ENCODE measurements at places on chromosomes 3 and 15.

DNA sequence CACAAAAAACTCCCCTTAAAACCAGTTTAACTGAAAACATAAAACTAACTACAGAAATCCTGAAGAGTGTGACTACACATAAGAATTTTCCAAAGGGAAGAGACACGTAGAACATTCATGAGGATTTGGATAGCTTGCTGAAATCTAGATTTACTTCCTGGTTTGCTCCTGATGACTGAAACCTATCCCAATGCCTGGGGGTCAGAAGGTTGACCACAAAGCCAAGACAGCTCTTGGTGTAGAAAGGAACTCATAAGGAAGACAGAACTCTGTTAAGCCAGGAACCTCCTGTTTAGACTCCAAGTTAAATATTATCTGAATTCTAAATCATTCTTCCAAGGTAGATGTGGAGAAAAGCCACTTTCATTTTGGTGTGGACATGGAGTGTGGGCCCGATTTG is 92.8 kb downstream of the TFG start:
- H3K27ac ChIP-seq: no peak overlapping the region
- no peaks in the 10 kb centered on the region for H3K4me1 ChIP-seq
- H3K4me3 ChIP-seq: no peak overlapping the region
- no peak for ATAC-seq
- peaks cover 9% of the 10 kb centered on the region for H3K27me3 ChIP-seq
- H3K36me3 ChIP-seq: no peaks in the 10 kb centered on the region

GRCh38 chr3:13233487-13234485 is 160.6 kb upstream of the IQSEC1 start:
- H3K4me1 ChIP-seq: peaks cover 40% of the 10 kb centered on the region
- no peaks in the 10 kb centered on the region for H3K36me3 ChIP-seq
- peak overlapping the region; percentile 25 for H3K4me3 ChIP-seq
- H3K27ac ChIP-seq: peak overlapping the region; percentile 15
- ATAC-seq: no peak

GRCh38 chr15:79897380-79897678 is 515 bp upstream of the MTHFS start:
- H3K4me1 ChIP-seq: peaks cover 48% of the 10 kb centered on the region
- H3K36me3 ChIP-seq: peaks cover 27% of the 10 kb centered on the region
- peak overlapping the region; percentile 94 for H3K4me3 ChIP-seq
- peak overlapping the region; percentile 95 for H3K27ac ChIP-seq
- ATAC-seq: no peak

GRCh38 chr15:73442968-73443367 is at the start of gene REC114:
REC114 (plus strand) TSS chr15:73443164; CDS start chr15:73443186, 22 bp downstream.
- no peaks in the 10 kb centered on the region for H3K4me1 ChIP-seq
- no peak within 1 kb of the TSS for H3K27ac ChIP-seq
- no peak within 1 kb of the TSS for H3K4me3 ChIP-seq
- peaks cover 31% of the 10 kb centered on the region for H3K27me3 ChIP-seq

DNA sequence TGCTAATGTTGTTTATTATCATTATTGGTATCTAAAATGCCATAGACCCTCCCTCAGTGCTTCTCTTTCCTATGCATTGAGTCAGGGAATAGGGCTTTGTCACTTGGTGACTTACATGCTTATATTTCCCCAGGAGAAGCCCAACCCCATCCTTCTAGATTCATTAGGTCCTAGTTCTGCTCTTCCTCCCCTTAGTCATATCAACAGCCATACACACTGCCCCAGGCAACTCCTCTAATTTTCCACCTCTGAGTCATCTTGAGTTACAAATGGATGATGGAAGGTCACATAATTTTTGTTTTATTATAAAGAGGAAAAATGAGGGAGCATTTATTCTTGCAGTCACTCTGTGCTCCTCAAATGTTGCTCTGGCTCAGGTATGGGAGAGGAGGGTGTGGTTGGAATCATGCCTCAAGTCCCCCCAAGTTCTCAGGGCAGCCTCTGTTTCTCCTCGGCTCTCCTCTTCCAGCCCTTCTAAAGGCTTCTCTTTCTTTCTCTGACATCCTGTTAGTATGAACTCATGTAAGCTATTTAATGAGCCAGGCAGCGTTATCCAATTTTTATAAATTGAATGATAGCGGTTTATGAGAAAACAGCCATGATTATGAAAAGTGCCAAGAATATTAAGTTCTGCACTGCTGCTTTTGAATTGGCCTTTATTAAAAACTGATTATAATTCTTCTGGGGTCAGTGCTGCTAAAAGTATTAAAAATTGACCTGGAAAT is 45.6 kb upstream of the FSTL1 start:
- H3K4me1 ChIP-seq: no peaks in the 10 kb centered on the region
- H3K27ac ChIP-seq: no peak overlapping the region
- H3K36me3 ChIP-seq: no peaks in the 10 kb centered on the region
- peaks cover 6% of the 10 kb centered on the region for H3K27me3 ChIP-seq

DNA sequence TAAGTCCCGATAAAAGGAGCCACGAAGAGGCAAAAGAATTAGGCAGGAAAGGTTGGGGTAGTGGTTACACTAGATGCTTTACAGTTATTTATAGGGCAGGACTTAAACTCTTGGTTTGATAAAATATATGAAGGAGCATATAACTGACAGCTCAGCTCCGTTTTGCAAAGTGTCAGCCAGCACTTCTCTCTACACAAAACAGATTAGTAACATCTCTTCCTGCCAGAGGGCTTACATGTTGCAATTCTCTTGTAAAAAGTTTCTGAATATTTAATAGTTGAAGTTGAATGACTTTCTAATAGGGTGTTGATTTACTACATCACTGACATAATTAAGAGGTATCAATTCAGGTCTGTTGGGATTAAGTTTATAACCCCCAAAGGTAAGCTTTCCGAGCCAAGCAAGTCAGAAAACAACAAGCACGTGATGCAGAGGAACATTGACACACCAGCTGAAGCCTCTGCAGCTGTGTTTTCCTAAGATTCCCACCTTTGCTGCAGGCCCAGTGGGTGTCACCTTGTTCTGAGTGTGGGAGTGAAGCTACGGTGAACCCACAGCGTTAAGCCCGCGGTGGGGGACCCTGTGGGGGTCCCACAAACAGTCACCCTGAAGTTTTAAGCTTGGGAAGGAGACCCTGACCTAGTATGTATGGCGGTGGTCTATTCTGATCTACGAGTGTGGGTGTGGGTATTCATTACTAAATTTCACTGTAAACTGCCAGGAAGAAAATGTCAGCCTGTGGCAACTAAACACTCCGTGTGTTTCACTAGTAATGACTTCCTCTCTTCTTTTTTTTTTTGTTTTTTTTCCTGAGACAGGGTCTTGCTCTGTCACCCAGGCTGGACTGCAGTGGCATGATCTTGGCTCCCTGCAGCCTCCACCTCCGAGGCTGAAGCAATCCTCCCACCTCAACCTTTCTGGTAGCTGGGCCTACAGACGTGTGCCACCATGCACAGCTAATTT is 22.0 kb upstream of the ATP13A3 start:
- ATAC-seq: no peak
- H3K27me3 ChIP-seq: no peaks in the 10 kb centered on the region
- no peak overlapping the region for H3K27ac ChIP-seq
- no peaks in the 10 kb centered on the region for H3K36me3 ChIP-seq

GRCh38 chr15:76196269-76197231 is 114.7 kb downstream of the ETFA start:
- no peak for ATAC-seq
- H3K27ac ChIP-seq: no peak overlapping the region
- no peak overlapping the region for H3K4me3 ChIP-seq
- peaks cover 12% of the 10 kb centered on the region for H3K4me1 ChIP-seq
- H3K27me3 ChIP-seq: peaks cover 1% of the 10 kb centered on the region

- H3K36me3 ChIP-seq: no peaks in the 10 kb centered on the region
- H3K27me3 ChIP-seq: no peaks in the 10 kb centered on the region
- ATAC-seq: no peak
- H3K4me3 ChIP-seq: no peak overlapping the region
These were observed 1106.4 kb downstream of the SI start for GRCh38 chr3:163971861-163972260.

DNA sequence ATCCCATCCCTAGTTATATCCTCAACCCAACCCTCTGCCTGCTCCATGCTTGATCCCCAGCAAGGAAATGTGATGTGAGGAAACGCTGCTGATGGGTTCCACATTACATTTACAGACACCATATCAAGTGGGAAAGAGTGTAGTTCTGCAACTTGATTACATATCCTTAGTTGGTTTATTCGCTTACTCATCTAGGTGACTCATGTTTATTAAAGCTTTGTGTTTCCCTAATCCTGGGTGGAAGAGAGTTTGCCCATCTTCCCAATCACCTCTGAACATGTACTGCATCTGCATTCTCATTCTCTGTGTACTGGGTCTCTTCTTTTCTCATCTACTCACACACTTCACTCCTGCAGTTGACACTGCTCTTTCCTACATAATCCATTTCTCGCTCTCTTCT is 91.7 kb upstream of the PDZRN3 start:
- no peaks in the 10 kb centered on the region for H3K4me1 ChIP-seq
- H3K27ac ChIP-seq: no peak overlapping the region
- ATAC-seq: no peak
- no peaks in the 10 kb centered on the region for H3K27me3 ChIP-seq
- H3K36me3 ChIP-seq: no peaks in the 10 kb centered on the region

DNA sequence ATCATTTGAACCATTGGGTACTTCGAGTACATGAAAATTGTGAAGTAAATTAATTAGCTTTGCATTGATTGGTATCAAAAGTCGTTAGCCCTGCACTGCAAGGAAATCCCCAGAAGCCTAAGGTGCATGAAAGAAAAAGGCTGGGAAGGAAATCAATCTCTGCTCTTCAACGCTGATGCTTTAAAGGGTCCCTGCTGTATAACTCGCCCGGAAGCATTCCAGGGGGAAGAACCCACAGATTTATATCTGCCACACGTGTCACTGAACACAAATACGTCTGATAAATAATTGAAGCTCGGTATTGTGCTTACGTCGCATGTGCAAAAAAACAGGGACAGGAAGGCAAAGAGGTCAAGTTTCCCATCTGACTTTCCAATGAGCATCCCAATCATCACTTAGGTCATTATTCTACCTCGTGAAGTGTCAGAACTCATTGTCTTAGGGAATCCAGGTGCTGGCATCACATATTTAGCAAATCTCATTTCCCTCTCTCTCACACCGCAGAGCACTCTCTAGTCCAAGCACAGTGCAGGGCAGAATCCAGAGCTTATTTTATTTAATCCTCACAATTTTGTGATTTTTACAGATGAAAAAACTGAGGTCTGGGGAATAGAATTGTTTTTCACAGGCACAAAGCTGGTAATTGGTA is 804.4 kb upstream of the CFAP20DC start:
- no peak overlapping the region for H3K27ac ChIP-seq
- no peaks in the 10 kb centered on the region for H3K36me3 ChIP-seq
- H3K4me3 ChIP-seq: no peak overlapping the region
- H3K27me3 ChIP-seq: no peaks in the 10 kb centered on the region
- peaks cover 7% of the 10 kb centered on the region for H3K4me1 ChIP-seq
- no peak for ATAC-seq

- no peak for ATAC-seq
- H3K4me1 ChIP-seq: no peaks in the 10 kb centered on the region
- H3K4me3 ChIP-seq: no peak overlapping the region
- H3K27ac ChIP-seq: no peak overlapping the region
- H3K36me3 ChIP-seq: no peaks in the 10 kb centered on the region
These were observed 17.3 kb upstream of the RYK start for GRCh38 chr3:134267996-134268395.

DNA sequence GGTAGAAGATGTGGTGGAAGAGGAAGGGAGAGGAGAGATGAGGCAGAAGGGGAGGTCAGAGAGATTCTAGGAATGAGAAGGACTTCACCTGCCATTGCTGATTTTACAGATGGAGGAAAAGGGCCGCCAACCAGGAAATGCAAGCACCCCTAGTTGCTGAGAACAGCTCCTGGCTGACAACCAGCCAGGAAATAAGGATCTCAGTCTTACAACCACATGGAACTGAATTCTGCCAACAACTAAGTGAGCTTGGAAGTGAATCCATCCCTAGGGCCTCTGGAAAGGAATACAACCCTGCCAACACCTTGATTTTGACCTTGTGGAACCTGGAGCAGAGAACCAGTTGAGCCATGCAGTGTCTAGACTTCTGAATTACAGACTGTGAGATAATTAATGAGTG is 86.6 kb downstream of the EDEM1 start:
- H3K36me3 ChIP-seq: peaks cover 4% of the 10 kb centered on the region
- H3K27ac ChIP-seq: no peak overlapping the region
- peaks cover 11% of the 10 kb centered on the region for H3K4me1 ChIP-seq
- no peak for ATAC-seq

- no peak overlapping the region for H3K4me3 ChIP-seq
- no peaks in the 10 kb centered on the region for H3K36me3 ChIP-seq
- no peaks in the 10 kb centered on the region for H3K4me1 ChIP-seq
- ATAC-seq: no peak
- H3K27me3 ChIP-seq: peaks cover 55% of the 10 kb centered on the region
These were observed 248.8 kb upstream of the LYSMD4 start for GRCh38 chr15:99981839-99982658.

GRCh38 chr3:71183549-71183948 is 400.0 kb downstream of the FOXP1 start:
- peak overlapping the region; percentile 49 for H3K27ac ChIP-seq
- no peaks in the 10 kb centered on the region for H3K27me3 ChIP-seq
- ATAC-seq: no peak
- peaks cover 30% of the 10 kb centered on the region for H3K4me1 ChIP-seq

GRCh38 chr15:33547876-33548275 is 237.1 kb downstream of the RYR3 start:
- H3K36me3 ChIP-seq: no peaks in the 10 kb centered on the region
- no peaks in the 10 kb centered on the region for H3K4me1 ChIP-seq
- no peak for ATAC-seq
- no peak overlapping the region for H3K4me3 ChIP-seq
- no peak overlapping the region for H3K27ac ChIP-seq

- no peak overlapping the region for H3K27ac ChIP-seq
- peaks cover 5% of the 10 kb centered on the region for H3K27me3 ChIP-seq
- H3K4me1 ChIP-seq: no peaks in the 10 kb centered on the region
- no peak for ATAC-seq
- H3K4me3 ChIP-seq: no peak overlapping the region
These were observed 50.1 kb upstream of the LIPC start for GRCh38 chr15:58381697-58382096.

DNA sequence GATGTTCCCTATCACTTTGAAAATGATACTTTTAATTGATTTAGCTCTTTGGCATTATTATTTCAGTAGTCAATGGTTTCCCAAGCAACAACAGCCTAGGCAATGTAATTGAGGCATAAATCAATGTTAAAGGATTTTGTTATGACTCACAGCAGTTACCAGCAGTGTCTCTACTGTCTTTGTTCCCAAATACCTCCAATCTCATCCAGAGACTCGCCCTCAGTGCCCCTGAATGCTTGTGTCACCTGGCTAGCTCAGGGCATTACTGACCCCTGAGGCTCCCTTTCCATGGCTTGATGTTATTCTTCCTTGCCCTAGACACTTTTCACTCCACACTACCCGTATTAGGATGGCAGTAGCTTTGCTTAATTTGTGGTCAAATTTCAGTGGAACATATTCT is 227.2 kb downstream of the SQOR start:
- ATAC-seq: no peak
- H3K4me3 ChIP-seq: no peak overlapping the region

- no peak overlapping the region for H3K4me3 ChIP-seq
- no peaks in the 10 kb centered on the region for H3K4me1 ChIP-seq
- H3K36me3 ChIP-seq: no peaks in the 10 kb centered on the region
- ATAC-seq: no peak
These were observed 2.8 kb upstream of the VILL start for GRCh38 chr3:37987751-37988179.

- peaks cover 15% of the 10 kb centered on the region for H3K4me1 ChIP-seq
- H3K36me3 ChIP-seq: no peaks in the 10 kb centered on the region
- peak overlapping the region; percentile 60 for H3K27ac ChIP-seq
These were observed 37.8 kb downstream of the HMCES start for GRCh38 chr3:129316248-129317013.

GRCh38 chr3:113436809-113437208 is 4.5 kb downstream of the CFAP44 start:
- no peak for ATAC-seq
- H3K4me1 ChIP-seq: no peaks in the 10 kb centered on the region
- H3K27me3 ChIP-seq: no peaks in the 10 kb centered on the region
- no peak overlapping the region for H3K4me3 ChIP-seq
- peaks cover 42% of the 10 kb centered on the region for H3K36me3 ChIP-seq
